Stimulated activated CD8-positive, alpha-beta memory T cell treated with anti-CD3 and anti-CD28 coated beads, Interleukin-7, amount 100 ng/mL, for 48 hours (primary cell): ENCODE measurements at places on chromosomes 3 and 15.

- DNase-seq, result no peak
Measured at GRCh38 chr15:59993950-59994401, 10.1 kb upstream of the FOXB1 start.

- no peak for DNase-seq
Measured at GRCh38 chr3:141578202-141578973, 91.6 kb downstream of the RASA2 start.

DNA sequence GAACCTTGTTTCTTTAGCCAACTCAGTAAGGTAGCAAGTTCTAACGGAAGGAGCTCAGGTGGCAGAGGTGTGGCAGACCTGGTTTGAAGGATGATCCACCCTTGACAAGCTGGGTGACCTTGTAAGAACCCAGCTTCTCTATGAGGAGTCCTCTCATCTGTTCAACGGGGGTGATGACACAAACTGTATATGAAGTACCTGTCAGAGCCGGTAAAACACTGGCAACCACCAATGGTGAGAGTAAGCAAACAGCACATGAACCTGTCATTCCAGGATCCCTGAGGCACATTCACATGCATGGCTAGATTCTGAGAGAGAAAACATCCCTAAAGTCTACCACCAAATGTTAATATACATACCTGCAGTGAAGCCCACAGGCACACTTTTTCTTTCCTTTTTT, 2.4 kb downstream of the SCAP start:
- DNase-seq, result no peak

DNA sequence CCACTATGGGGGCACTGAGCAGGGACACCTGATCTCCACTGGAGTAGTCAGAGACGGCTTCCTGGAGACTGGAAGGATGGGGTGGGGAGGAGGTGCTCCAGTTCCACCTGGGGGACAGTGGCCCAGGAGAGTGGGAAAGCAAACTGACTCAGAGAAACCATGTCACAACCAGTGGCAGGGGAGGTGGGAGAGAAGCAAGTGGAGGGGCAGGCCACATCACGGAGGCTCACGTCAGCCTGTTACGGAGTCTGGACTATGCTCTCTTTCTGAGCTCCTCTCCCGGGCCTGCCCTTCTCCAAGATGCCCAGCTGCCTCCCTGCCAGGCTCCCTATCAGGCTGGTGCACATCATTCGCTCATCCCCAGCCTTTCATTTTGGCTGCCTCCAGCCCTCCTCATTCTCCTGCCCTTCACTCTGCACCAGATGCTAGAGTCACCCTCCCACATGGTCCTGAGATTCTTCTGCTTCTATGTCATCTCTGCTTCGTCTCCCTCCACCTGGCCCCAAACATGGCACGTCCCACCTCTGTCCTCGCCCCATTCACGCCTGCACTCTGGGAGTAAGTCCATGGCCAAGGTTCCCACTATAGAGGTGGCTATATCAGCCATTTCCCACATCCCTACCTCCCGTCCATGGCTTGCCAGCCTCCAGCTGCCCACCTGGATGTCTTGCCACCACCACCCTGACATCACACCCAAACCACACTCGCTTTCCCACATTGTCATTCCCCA, 100.3 kb downstream of the ADCY5 start:
- DNase-seq, result no peak

- no peak for DNase-seq
Measured at GRCh38 chr3:16113704-16114103, 60.8 kb upstream of the GALNT15 start.

GRCh38 chr15:95068701-95069521, 837.5 kb downstream of the MCTP2 start:
- no peak for DNase-seq

DNA sequence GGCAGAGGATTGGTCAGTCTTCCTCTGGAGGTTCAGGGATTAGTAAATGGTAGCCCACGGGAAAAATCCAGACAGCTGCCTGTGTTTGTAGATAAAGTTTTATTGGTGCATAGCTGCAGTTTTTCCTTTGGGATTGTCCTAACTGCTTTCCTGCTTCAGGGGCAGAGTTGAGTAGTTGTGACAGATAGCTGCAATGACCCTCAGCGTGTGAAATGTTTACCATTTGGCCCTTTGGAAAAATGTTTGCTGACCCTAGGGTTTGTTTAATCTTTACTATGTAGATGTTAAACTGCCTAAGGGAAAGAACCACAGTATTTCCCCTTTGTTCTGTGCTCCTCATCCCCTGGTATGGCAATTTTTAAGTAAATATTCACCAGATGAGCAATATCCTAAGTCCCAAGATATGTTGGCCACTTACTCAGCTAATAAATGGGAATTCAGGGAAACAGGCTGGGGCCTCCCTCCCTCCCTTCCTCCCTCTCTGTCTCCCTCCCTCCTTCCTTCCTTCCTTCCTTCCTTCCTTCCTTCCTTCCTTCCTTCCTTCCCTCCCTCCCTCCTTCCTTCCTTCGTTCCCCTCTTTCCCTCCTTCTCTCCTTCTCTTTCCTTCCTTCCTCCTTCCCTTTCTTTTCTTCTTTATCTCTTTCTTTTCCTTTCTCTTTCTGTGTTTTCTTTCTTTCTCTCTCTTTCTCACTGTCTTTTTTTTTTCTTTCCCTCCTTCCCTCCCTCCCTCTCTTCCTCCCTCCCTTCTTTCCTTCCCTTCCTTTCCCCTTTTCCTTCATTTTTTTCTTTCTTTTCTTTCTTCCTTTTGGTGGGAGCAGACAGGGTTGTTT, 234.6 kb upstream of the BHLHE40 start:
- DNase-seq, result no peak

DNA sequence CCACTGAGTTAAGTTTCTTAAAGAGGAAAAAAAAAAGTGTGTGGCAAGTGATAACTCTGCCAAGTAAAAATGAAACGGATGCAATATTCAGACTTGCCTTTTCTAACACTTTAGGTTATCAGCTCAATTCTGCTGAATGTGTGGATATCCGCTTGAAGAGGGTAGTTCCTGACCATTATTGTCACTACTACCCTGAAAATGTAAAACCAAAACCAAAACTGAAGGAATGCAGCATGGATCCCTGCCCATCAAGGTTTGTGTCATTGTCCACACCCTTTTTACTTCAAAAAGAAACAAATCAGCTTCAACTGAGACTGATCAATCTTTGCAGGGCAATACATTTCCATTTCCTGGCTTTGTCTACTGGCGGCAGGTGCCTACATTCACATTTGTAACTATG, 236.1 kb downstream of the ADAMTSL3 start:
- DNase-seq, result no peak

GRCh38 chr3:11213810-11214450, 58.3 kb upstream of the ATG7 start:
- no peak for DNase-seq
